ENCODE measurements at places on chromosomes 2 and 18. TPM values are rescaled to one million over a fixed set of nuclear protein-coding genes. Genes with fewer than 3 reads are reported as not detected.
A peak's percentile ranks its signal among the peaks of the same experiment; 100 is the strongest.

DNA sequence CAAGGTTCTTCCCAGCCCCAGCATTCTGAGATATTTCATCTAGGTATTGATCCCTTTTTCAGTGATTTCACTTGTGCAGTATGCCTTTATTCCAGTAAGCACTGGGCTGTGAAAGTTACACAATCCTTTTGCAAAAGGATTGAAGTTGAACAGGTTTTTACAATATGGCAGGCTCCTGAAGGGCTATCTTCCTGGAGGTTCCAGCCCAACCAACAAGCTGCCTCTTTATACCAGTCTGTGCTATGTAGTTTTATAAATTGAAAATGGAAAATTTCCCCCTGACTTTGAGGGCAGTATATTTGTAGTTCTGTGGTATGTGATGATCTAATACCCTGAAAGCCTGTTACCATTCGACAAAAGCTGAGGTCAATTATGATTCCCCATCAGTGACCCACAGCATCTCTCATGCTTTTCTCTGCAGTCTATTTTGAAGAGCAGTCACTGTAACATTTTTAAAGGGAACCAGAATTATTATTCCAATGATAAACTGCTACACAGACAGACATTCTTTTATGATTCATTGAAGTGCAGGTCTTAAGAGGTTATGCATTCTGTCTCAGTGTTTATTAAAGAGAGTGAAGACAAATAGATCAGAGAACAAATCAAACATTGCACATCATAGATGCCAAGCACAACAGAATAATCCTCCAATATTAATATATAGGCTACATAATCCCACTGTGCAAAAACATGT, 35.2 kb upstream of the STPG4 start:
- H3K4me1 ChIP-seq = no peaks in the 10 kb centered on the region
- no peak overlapping the region for H3K27ac ChIP-seq
- H3K4me3 ChIP-seq = no peak overlapping the region
- DNase-seq = no peak
- no peaks in the 10 kb centered on the region for H3K36me3 ChIP-seq
- peaks cover 7% of the 10 kb centered on the region for H3K27me3 ChIP-seq

- H3K27me3 ChIP-seq = no peaks in the 10 kb centered on the region
- H3K36me3 ChIP-seq = peaks cover 5% of the 10 kb centered on the region
- no peak overlapping the region for H3K27ac ChIP-seq
- H3K4me3 ChIP-seq = no peak overlapping the region
- H3K4me1 ChIP-seq = peaks cover 50% of the 10 kb centered on the region
Measured at GRCh38 chr2:230869914-230870543, 5.3 kb downstream of the ITM2C start.

GRCh38 chr18:58779529-58779928, 85.1 kb upstream of the ZNF532 start:
- no peak overlapping the region for H3K4me3 ChIP-seq
- peaks cover 9% of the 10 kb centered on the region for H3K27me3 ChIP-seq
- H3K36me3 ChIP-seq = no peaks in the 10 kb centered on the region
- no peak overlapping the region for H3K27ac ChIP-seq
- no peaks in the 10 kb centered on the region for H3K4me1 ChIP-seq

DNA sequence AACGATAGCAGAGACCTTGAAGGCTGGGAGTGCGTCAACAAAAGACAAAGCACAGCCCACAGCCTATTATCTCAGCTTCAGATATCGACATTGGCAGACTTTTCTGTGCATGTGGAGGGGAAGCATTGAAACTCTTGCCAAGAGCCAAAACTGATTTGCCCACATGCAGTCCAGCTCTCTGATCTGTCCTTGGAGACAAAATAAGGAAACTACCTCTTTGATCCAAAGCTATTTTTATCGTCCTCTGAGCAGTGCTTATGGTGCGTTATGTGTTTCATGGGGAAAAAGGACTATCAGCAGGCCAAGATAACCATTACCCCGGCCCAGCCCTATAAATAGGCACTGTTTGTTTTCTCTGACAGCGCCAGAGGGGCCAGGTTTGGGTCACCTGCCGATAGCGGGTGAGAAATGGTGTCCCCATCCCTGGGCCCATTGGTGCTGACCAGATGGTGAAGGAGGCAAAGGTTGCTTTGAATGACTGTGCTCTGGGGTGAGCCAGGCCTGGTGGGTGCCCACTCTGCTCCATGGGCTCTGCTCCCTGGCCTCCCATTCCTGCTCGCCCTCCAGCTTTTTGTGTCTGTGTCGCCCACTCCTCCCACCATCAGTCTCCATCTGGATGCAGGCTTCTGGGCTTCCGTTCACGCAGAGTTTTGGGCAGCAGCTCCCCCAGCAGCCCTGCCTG, 176.1 kb upstream of the HS6ST1 start:
- H3K27ac ChIP-seq = no peak overlapping the region
- DNase-seq = no peak
- H3K36me3 ChIP-seq = no peaks in the 10 kb centered on the region
- peaks cover 2% of the 10 kb centered on the region for H3K27me3 ChIP-seq
- H3K4me1 ChIP-seq = no peaks in the 10 kb centered on the region

DNA sequence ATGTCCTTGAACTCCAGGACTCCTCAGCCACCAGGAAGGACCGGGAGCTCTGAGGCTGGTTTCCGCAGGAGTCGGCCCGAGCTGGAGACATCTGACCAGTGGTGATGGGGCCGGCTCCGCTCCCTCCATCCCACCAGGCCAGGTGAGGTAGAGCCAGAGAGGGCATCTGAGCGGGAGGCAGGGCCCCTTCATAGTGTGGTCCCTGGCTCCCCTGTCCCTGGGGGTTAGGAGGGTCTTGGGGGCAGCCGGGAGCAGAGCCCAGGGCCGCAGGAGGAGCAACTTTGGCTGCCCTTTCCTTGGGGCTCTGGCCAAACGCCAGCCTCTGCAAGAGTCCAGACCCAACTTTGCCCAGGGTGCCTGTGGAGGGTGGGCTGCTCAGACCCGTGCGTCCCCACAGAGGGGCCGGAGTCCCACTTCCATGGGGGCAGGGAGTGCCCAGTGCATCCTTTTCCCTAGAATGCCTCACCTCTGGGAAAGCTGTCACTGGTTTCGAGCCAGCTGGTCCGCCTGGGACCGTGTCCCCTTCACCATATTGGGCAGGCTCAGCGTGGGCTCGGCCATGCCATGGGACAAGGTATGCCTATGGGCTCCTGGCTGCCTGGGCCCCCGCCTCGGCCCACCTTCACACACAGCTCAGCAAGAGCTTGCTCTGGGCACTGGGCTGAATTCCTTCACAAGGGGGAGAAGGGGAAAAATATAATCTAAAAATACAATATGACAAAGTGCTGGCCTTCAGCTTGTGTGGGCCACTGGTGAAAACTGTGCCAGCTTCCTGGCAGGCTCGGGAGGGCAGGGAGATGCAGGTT, 148.6 kb downstream of the TWIST2 start:
- no peaks in the 10 kb centered on the region for H3K36me3 ChIP-seq
- no peak overlapping the region for H3K4me3 ChIP-seq
- peaks cover 10% of the 10 kb centered on the region for H3K27me3 ChIP-seq
- DNase-seq = no peak
- H3K4me1 ChIP-seq = no peaks in the 10 kb centered on the region

DNA sequence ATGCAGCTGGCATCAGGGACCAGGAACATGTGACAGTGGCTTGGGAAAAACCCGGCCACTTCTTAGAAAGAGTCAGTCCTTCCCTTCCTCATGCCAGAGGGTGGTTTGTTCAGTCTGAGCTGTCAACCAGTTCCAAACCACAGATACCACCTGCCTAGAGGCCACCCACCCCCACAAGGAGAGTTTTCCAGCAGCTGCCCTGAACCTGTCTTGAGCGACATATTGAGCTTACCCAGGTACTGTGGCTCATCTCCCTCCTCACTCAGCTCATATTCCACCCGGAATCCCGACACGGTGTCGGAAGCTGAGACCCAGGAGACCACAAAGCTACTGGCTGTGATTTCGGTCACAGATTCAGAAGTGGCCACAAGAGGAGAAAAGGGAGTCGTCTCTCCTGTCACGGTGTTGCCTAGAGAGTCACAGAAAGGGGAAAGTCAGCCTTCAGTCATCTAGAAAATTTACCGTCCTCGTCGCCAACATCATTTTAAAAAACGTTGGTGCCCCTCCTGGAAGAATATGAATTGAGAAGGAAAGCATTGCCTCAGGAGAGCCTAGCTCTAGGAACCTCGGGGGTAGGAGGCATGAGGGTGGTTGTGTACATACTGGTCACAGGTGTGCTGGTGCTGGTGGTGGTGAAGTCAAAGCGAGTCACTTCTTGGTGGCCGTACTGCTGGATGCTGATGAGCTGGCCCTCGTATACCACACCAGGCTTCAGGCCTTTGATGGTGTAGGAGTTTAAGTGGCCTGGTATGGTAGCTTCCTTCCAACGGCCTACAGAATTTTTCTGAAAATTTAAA, 26.3 kb downstream of the FN1 start:
- H3K36me3 ChIP-seq = no peaks in the 10 kb centered on the region
- no peak overlapping the region for H3K4me3 ChIP-seq
- H3K27me3 ChIP-seq = peaks cover 8% of the 10 kb centered on the region

DNA sequence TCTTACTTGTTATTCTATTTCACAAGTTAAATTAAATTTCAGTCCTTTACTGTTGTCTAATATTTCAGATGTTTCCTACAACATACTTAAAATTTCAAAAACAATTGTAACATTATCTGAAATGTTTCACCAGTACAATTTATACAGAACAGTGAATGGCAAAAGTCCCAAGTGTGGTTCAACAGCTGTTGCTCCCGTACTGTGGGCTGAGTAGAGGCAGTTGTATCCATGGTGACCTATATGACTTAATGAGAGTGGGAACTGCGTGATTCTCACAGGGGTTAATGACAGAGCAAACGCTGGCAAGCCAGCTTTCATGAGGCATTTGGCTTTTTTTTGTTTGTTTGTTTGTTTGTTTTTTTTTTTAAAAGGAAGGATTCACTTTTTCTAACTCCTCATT, 5.3 kb upstream of the PLCL1 start:
- H3K36me3 ChIP-seq = no peaks in the 10 kb centered on the region
- DNase-seq = no peak
- no peak overlapping the region for H3K27ac ChIP-seq
- peaks cover 8% of the 10 kb centered on the region for H3K4me1 ChIP-seq
- H3K4me3 ChIP-seq = no peak overlapping the region

GRCh38 chr2:84288293-84288692, 170.8 kb downstream of the SUCLG1 start:
- H3K27ac ChIP-seq = no peak overlapping the region
- peaks cover 3% of the 10 kb centered on the region for H3K27me3 ChIP-seq
- H3K4me3 ChIP-seq = no peak overlapping the region
- no peaks in the 10 kb centered on the region for H3K4me1 ChIP-seq
- DNase-seq = no peak

DNA sequence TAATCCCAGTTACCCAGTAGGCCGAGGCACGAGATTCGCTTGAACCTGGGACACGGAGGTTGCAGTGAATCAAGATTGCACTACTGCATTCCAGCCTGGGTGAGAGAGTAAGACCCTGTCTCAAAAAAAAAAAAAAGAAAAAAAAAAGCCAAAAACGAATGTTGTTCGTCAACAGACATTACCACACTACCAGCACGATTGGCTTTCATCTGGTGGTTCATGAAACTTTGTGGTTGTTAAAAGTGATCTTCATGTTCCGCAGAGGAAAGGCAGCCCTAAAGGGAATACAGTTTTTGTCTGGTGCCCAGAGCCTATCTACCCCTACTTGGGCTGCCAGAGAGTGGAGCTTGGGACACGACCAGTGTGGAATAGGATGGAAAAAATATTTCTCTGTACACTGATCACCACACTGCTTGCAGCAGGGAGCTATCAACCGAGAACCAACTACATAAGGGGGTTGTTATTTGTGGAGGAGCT, 13.6 kb upstream of the CXCR4 start:
- peaks cover 100% of the 10 kb centered on the region for H3K4me1 ChIP-seq
- no peaks in the 10 kb centered on the region for H3K36me3 ChIP-seq
- peak overlapping the region; percentile 99 for H3K27ac ChIP-seq
- peak overlapping the region; percentile 37 for H3K4me3 ChIP-seq

TBR1 gene
- total RNA-seq = not detected

FBXO36 gene
- 0.52 TPM for total RNA-seq

ACMSD gene
- total RNA-seq = not detected

PROKR1 gene
- total RNA-seq = not detected

DNER gene
- total RNA-seq = not detected

DGKD gene
- total RNA-seq = 147 TPM

CD302 gene
- 1.1 TPM for total RNA-seq

HOXD9 gene
- not detected for total RNA-seq

CHST10 gene
- 1.9 TPM for total RNA-seq

All from CD4-positive, alpha-beta T cell (primary cell).